ENCODE measurements at places on chromosomes 7 and 10. TPM values are rescaled to one million over a fixed set of nuclear protein-coding genes. Genes with fewer than 3 reads are reported as not detected.

POMZP3 gene
- 16.5 TPM for total RNA-seq

RTKN2 gene
- total RNA-seq: 2.2 TPM

SCIN gene
- not detected for total RNA-seq

LRGUK gene
- total RNA-seq: 0.13 TPM

CDH23 gene
- 4.9 TPM for total RNA-seq

ALOX5 gene
- 9.9 TPM for total RNA-seq

DDX50 gene
- total RNA-seq: 50.7 TPM

CCDC172 gene
- total RNA-seq: not detected

RAB19 gene
- 7.2 TPM for total RNA-seq

NUTM2E gene
- total RNA-seq: 0.13 TPM

ADIRF gene
- total RNA-seq: not detected

AIFM2 gene
- 7.2 TPM for total RNA-seq

PPP2R2D gene
- total RNA-seq: 36.5 TPM

DHTKD1 gene
- 20.1 TPM for total RNA-seq

ASAH2 gene
- total RNA-seq: 1.8 TPM

RALA gene
- 33.9 TPM for total RNA-seq

MCM10 gene
- 68.3 TPM for total RNA-seq

LRRC4 gene
- 0.24 TPM for total RNA-seq

PTPN20 gene
- not detected for total RNA-seq

NRP1 gene
- 0.11 TPM for total RNA-seq

CDHR1 gene
- 0.26 TPM for total RNA-seq

SAP25 gene
- 29.8 TPM for total RNA-seq

OR2A42 gene
- total RNA-seq: not detected

PILRA gene
- total RNA-seq: 11.5 TPM

OR2A12 gene
- total RNA-seq: not detected

TFR2 gene
- total RNA-seq: 13.1 TPM

ZNF511 gene
- total RNA-seq: 61.4 TPM

SSC4D gene
- 0.47 TPM for total RNA-seq

MBL2 gene
- not detected for total RNA-seq

UMAD1 gene
- total RNA-seq: 11.9 TPM

RBP4 gene
- total RNA-seq: not detected

HECW1 gene
- not detected for total RNA-seq

PHYHIPL gene
- total RNA-seq: not detected

SPDYE2B gene
- total RNA-seq: not detected

THSD7A gene
- not detected for total RNA-seq

SEMA3D gene
- total RNA-seq: not detected

CALML5 gene
- not detected for total RNA-seq

FFAR4 gene
- not detected for total RNA-seq

OR6B1 gene
- total RNA-seq: not detected

MRM2 gene
- total RNA-seq: 37.8 TPM

C10orf143 gene
- total RNA-seq: 4.4 TPM
